ENCODE measurements at places on chromosomes 7 and 10.

GRCh38 chr7:75019800-75020199, 53.8 kb downstream of the RCC1L start:
- no peak for DNase-seq

DNA sequence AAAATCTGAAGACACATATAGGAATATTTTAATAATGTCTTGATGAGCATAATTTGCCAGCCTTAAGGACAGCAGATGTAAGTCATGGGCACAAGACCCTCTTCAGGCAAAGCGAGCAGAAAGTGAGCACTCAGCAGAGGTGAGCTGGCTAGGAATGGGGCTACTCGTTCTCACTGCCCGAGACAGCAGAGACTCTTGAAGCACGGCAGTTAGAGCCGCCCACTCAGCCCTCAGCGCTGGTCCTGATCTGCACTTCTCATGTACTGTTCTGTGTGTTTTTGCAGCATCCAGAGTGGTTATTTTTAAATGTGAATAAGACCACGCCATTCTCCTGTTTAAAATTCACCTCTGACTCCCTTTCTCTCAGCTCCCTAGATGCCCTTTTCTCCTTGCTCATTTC, 65.3 kb downstream of the GFRA1 start:
- DNase-seq = no peak

GRCh38 chr7:29563590-29564495, at the start of gene PRR15:
PRR15 (plus strand) TSS chr7:29563835; CDS start chr7:29566330, 2,495 bp downstream.
- DNase-seq = no peak

GRCh38 chr7:148503900-148504487, 86.6 kb upstream of the C7orf33 start:
- no peak for DNase-seq

- DNase-seq = no peak
Measured at GRCh38 chr10:35306852-35307251, 29.5 kb upstream of the CCNY start.

GRCh38 chr10:131954356-131954965, 27.3 kb downstream of the BNIP3 start:
- no peak for DNase-seq

- DNase-seq = no peak
Measured at GRCh38 chr10:14240253-14241189, 90.2 kb downstream of the FRMD4A start.

DNA sequence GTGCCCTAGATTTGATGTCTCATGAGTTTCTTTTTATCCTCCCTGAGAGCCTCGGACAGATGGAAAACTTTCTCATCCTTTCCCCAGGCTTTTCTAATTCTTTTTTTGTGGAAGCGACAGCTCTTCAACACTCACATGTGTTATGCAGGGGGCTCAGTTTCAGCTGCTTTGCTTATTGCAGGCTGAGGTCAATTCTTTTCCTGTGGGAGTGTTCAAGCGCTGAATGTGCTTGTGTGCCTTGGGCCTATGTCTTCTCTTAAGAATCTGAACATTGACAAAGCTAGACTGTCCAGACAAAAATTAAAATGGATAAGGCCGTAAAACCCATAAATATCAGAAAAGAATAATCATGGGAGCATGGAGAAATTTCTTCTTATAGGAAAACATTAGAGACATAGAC, 125.2 kb upstream of the STEAP4 start:
- DNase-seq = no peak

- DNase-seq = no peak
Measured at GRCh38 chr10:124289851-124290795, 128.6 kb downstream of the OAT start.

- no peak for DNase-seq
Measured at GRCh38 chr10:122939856-122940543, 14.0 kb downstream of the C10orf88 start.

DNA sequence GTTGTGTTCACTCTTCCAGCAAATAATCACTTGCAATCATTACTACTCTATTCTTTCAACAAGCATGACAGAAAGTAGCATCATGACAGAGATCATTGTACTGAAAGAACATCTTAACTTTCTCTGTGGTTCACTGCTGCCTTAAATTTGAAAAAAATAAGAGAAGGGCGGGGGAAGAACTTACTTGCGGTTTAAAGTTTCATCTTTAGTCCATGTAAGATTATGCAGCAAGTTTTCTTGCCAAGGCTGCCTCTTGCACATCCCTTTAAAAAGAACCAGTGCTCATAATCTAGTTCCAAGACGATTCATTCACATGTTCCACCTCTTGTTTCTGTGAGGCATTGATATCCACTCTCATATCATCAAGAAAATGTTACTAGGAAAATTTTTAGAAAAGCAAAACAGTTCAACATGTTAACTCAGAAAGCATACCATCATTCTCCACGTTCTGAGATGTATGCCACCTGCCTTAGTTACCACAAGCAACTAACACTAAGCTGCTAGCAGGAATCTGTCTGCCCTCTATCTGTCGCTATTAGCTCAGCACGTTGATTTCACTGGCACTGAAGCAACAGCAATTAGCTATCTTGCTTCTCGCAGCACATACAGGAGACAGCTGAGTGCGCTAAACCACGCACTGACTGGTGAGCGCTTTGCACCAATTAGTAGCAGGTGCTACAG, at the start of gene PCDH15:
PCDH15 (minus strand) TSS at position 491 of the 681 bp plus-strand sequence. CDS start 136,969 bp downstream, outside the sequence.
- no peak for DNase-seq

- no peak for DNase-seq
Measured at GRCh38 chr10:8137272-8137681, 82.8 kb downstream of the GATA3 start.

GRCh38 chr7:142471820-142472219, 214.0 kb upstream of the PRSS58 start:
- DNase-seq = no peak
